H9 (cell line): ENCODE measurements at places on chromosomes 2 and 18. TPM values are rescaled to one million over a fixed set of nuclear protein-coding genes. Genes with fewer than 3 reads are reported as not detected.
A peak's percentile ranks its signal among the peaks of the same experiment; 100 is the strongest.

- no peak for DNase-seq
- no peaks in the 10 kb centered on the region for H3K27me3 ChIP-seq
- peaks cover 2% of the 10 kb centered on the region; the same call in 1 of the 2 replicates for H3K36me3 ChIP-seq
- no peak overlapping the region for H3K27ac ChIP-seq
Observed at GRCh38 chr2:112027767-112028166, 27.3 kb upstream of the TMEM87B start.

The CFAP65 gene
- total RNA-seq: 0.18 and 0.20 TPM in 2 replicates

DNA sequence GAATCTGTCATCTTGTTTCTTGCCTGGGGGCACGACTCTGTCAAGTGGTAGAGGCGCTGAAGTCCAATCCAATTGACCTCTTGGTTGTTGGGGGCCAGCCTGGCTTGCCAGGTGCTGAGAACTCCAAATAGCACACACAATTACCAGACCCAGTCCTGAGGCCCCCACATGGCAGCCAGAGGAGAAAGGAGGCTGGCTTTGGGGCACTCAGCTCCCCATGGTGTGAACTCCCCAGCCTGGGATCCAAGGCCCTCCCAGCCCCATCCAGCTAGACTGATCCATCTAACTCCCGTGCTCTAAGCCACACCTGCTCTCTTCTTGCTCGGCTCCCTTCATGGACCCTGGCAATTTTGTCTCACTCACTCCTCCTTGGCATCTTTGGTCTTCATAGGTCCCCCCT, 170.0 kb downstream of the CELF4 start:
- no peak overlapping the region for H3K27ac ChIP-seq
- peaks cover 7% of the 10 kb centered on the region; the same call in 1 of the 2 replicates for H3K27me3 ChIP-seq
- no peaks in the 10 kb centered on the region; the same call in 1 of the 2 replicates for H3K4me1 ChIP-seq
- no peaks in the 10 kb centered on the region for H3K36me3 ChIP-seq
- no peak overlapping the region for H3K4me3 ChIP-seq

GRCh38 chr2:176427549-176427948, 158.3 kb downstream of the MTX2 start:
- H3K4me1 ChIP-seq: no peaks in the 10 kb centered on the region; the same call in 1 of the 2 replicates
- H3K27me3 ChIP-seq: no peaks in the 10 kb centered on the region
- no peak for DNase-seq
- H3K27ac ChIP-seq: no peak overlapping the region

The CYP1B1 gene
- 2.7 and 2.9 TPM in 2 replicates for total RNA-seq

DNA sequence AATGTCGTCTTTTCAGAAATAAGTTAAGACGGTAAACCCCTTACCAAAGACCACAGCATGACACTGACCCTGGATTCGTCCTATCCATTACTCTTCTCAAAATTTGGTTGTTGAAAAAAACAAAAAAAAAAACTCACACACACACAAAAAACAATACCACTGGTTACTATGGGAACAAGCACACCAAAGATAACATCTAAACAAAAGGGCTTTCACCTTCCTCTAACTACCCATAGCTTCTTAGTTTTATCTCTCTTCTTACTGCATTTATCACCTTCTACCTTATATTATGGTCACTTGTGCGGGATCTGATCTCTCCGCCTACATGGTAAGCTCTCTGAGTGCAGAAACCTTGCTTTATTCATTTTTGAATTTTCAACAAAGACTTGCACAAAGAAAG, 192.7 kb downstream of the STK39 start:
- no peaks in the 10 kb centered on the region; the same call in 1 of the 2 replicates for H3K27me3 ChIP-seq
- no peak overlapping the region for H3K4me3 ChIP-seq
- no peaks in the 10 kb centered on the region for H3K4me1 ChIP-seq

The FASTKD2 gene
- total RNA-seq: 39.2 and 40.1 TPM in 2 replicates

- no peak overlapping the region for H3K4me3 ChIP-seq
- no peaks in the 10 kb centered on the region for H3K27me3 ChIP-seq
- no peak overlapping the region for H3K27ac ChIP-seq
Observed at GRCh38 chr2:191501561-191502168, 176.3 kb upstream of the NABP1 start.

The RESP18 gene
- not detected in 2 replicates for total RNA-seq

DNA sequence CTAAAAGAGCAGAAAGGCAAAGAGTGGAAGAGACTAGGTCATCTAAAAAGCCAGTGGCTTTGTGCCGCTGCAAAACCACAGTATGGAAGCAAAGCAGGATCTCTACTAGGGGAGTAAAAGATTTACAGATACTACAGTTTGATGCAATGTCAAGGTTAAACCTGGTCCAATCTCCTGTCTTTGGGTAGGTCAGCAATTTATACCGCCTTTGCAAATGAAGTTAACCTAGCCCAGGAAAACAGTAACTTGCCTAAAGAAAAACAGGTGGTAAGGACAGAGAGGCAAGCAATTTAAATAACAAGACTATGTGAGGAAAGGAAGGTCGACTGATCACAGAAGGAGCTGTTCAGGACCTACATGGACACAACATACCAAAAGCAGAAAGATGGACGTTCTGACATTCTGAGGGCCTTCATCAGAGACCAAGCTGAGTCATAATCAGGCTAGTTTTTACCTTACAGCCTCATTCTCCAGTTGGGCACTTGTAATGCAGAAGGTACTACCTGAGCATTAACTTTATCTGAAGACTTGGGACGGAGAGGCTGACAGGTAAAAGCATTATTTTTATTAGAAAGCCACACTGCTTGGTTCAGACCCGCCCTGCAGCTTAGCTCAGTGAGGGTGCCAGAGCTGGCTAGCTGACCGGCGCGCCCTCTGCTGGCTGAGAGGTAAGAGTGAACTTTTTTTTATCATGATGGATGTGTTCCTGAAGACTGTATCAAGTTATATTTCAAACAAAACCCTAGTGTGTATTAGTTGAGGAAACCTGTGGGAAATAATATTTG, 15.9 kb downstream of the CDKL4 start:
- DNase-seq: peak; percentile 82
- H3K4me1 ChIP-seq: peaks cover 4% of the 10 kb centered on the region; the same call in 1 of the 2 replicates
- peak overlapping the region; percentile 60 for H3K4me3 ChIP-seq
- no peaks in the 10 kb centered on the region for H3K36me3 ChIP-seq
- peak overlapping the region; percentile 14 for H3K27ac ChIP-seq
- H3K27me3 ChIP-seq: no peaks in the 10 kb centered on the region
